ENCODE measurements at places on chromosomes 3 and 15.

DNA sequence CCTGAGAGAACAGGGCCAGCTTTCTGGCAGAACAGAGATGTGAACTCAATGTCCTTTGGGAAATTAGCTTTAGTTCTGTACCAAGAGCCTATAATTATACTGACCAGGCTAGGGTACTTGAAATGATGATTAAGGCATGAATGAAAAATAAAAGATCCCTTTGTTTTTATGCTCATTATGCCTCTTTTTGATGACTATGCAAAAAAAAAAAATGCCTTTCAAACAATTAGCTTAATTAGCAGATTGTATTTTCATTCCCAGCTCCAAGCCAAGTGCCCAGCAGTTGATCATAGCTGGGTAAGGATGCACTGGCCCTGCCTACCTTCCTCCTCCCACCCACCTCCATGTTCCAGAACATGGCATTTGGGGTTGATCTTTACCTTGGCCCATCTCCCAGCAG, 56.8 kb downstream of the LYZL4 start:
- DNase-seq = no peak

DNA sequence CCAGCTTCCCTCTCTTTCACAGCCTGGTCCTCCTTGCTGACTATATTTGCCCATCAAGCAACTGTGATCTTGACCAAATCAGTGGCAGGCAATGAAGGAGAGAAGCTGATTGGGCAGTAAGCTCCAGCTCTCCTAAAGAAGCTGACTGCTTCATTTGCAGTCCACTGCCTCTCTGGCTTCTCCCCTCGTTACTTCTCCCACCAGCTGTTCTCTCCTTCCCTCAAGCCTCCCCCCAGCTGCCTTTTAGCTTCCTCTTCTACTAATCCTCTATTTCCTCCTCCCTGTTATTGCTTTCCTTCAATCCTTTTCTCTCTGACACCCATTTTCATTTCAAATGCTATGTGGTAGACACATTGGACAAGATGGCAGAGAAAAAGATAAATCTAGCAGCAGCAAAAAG, 474.7 kb upstream of the UBE2E2 start:
- no peak for DNase-seq

DNA sequence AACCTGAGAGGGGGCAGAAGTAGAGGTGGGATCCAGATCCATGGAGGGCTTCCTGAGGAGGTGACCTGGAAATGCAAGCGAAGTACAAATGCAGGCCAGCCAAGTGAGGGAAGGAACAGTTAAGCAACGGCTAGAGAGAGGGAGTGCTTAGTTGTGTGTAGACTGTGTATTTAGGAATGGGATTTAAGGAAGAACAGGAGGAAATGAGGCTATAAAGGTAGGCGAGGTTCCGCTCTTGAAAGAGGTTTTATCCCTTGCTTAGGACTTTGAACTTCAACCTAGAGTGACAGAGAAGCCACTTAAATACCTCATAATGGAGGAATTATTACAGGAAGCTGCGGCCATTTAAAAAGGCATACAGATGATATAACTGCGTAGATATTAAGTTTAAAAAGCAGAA, 295.1 kb downstream of the THSD4 start:
- DNase-seq = no peak

GRCh38 chr3:140399871-140400270, 278.0 kb upstream of the TRIM42 start:
- DNase-seq = peak; percentile 53

GRCh38 chr3:183022936-183023516, 42.7 kb upstream of the DCUN1D1 start:
- no peak for DNase-seq

GRCh38 chr3:52433996-52434479, 10.9 kb downstream of the SEMA3G start:
- peak; percentile 27 for DNase-seq

DNA sequence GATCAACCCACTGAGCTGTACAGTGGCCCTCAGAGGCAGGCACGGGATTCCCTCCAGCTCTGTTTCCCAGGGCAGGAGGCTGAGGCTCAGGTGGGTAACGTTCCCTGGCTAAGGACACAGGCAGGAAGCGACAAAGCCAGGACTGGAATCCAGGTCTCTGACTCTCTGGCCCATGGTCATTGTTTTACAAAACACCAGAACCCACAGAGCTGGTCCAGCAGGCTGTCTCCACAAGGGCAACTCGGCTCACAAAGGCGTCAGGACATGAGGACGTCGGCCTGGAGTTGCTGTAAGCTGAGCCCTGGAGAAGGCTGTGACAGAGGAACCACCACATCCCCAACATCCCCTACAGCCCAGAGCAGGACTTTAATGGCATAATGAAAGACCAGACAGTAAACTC, 30.7 kb downstream of the NUP210 start:
- no peak for DNase-seq

DNA sequence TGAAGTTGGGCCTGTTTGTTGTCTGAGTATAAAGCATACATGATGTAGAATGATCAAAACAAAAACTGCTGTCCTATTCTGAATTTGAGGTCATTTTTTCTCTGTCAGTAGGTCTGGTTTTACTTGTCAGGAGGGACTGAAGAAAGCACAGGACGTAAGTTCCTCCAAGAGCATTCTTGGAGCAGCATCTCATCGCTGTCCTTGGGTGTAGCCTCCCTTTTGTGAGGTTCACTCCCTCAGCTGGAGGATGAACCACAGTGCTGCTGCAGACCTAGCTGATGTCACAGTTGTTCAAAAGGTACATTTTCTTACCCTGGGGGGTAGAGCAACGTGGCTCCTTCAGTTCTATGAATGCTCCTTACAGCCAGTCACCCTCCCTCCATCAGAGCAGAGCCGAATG, 490.0 kb upstream of the TBL1XR1 start:
- DNase-seq = no peak

DNA sequence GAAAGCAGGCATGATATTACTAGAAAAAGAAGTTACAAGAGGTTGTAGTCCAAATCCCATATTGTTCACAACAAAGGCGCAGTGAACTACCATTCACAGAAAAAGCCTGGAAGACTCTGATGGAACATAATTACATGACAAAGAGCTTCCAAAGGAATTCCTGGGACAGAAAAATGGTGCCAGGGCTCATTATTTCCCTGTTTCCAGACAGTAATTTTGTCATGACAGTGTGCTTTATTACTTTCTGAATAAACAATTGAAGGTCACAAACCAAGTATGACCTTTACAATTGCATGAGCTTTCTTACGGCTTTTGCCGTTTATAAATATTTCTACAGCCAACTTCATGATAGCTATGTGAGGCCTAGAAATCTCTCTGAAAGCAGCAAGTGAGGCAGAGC, 61.0 kb downstream of the CYFIP1 start:
- no peak for DNase-seq

DNA sequence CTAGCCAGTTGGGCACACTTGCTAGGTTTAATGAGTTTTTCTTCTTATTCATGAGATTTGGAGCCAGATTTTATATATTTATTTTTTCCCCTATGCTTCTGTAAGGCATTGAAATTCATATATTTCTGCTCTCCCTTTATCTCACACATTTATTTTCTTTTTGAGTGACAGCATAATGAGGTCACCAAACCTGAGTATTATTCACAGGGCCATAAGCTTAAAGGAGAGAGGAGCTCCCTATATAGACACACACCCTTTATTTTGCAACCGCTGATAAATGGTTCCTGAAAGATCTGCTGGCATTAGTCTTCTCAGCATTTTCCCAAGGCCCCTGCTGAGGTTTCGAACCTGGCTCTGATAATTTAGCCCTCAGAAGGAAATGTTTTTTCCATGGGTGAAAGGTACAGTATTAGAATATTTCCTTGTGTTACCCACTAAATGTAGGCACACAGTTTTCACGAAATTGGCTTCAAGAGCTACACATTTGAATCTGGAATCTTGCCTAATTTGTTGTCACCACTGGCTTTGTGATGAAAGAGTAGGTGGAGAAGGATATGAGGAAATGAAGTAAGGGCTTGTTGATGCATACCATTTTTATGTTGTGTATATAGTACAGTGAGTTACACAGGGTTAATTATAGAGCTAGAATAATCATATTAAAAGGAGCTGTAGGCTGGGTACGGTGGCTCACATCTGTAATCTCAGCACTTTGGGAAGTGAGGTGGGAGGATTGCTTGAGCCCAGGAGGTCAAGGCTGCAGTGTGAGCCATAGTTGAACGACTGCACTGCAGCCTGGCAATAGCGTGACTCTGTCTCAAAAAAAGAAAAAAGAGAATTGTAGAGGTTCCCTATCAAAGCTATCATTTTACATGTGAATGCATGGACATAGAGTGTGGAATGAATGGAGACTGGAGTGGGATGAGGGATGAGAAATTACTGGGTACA, 6.5 kb downstream of the KLHL18 start:
- no peak for DNase-seq

GRCh38 chr15:69685512-69686452, 233.2 kb downstream of the RPLP1 start:
- DNase-seq = peak; percentile 3

- DNase-seq = no peak
These were observed 217.3 kb downstream of the SHQ1 start for GRCh38 chr3:72630969-72631344.

DNA sequence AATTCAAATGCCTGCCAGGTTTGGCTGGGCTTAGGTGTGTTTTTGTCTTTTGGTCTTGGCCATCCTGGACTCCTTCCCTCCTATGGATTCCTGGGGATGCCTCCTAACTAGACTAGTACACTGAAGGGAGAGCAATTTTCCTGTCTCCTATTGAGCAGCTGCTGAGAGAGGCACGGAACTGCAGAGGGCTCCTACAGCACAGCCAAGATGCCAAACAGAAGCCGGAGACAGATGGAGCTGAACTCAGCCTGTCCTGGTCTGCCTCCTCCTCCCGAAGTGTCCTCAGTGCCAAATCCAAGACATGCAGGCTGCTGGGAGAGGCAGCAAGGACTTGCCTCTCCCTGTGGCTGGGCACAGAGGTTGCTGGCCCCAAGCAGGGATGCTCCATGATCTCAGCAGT, 256.6 kb upstream of the PROK2 start:
- DNase-seq = no peak

GRCh38 chr3:170037463-170038433, at the start of gene GPR160:
TSS of gene GPR160 (plus strand) at chr3:170037995. CDS start at chr3:170083973, 45,978 bp downstream.
- peak; percentile 27 for DNase-seq

- peak; percentile 20 for DNase-seq
These were observed 205.6 kb downstream of the NECTIN3 start for GRCh38 chr3:111277226-111277625.

GRCh38 chr3:117567906-117568305, 858.3 kb downstream of the TUSC7 start:
- no peak for DNase-seq

- DNase-seq = no peak
These were observed 26.6 kb downstream of the MASP1 start for GRCh38 chr3:187264911-187265310.

DNA sequence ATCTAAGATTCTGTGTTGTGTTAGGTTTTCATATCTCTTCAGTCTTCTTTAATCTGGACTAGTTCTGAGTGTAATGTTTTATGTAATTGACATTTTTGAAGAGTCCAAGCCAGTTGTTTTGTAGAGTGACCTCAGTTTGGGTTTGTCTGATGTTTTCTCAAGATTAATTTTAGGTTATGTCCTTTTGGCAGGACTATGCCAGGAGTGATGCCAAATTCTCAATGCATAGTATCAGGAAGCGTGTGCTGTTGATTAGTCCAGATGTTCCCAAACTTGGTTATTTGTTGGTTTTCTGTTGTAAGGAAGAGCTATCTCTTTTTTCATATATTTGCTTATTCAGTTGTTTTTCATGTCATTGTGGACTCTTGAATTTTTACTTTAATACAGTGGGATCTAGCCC, 32.6 kb downstream of the NMD3 start:
- DNase-seq = no peak

DNA sequence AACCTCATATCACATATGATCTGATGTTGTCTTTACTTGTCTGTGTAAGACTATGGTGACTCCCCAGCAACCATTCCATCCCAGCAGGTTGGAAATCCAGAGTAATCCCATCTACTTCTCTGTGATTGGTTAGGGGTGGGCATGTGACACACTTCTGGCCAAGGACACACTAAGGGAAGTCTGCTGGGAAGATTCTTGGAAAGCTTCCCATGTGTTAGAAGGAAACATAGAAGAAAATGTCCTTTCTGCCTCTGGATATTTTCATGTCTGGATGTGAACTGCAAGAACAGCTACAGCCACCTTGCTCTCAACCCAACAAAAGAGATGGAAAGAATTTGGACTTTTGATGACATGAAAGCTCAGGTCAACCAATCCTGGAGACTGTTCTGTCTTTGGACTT, 2.6 kb upstream of the UBE2Q2 start:
- DNase-seq = no peak

GRCh38 chr15:89841306-89841705, 26.7 kb upstream of the ANPEP start:
- DNase-seq = no peak

DNA sequence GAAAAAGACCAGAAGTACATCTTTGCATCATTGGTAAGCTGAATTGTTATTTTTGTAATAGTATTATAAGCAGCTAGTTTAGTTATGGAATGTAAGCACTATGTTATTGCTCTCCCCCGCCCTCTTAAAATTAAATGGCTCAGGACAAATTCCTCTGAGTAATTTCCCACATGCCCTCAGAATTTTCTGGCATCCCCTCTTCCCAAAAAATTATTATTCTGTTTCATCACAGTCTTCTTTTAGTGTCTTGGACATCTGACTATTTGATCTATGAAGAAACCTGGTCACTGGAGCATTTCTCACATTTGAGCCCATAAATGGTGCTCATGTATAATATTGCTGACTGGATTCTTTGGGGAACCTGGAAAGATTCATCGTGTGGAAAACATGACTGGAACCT, 68.3 kb downstream of the KLHL25 start:
- no peak for DNase-seq

GRCh38 chr15:75065851-75066509, 42.6 kb downstream of the PPCDC start:
- no peak for DNase-seq

- no peak for DNase-seq
These were observed 43.0 kb downstream of the TP53BP1 start for GRCh38 chr15:43449981-43450380.

GRCh38 chr3:182989566-182989965, 9.2 kb upstream of the DCUN1D1 start:
- DNase-seq = no peak

- DNase-seq = no peak
These were observed 41.4 kb downstream of the CHSY1 start for GRCh38 chr15:101210466-101210865.

GRCh38 chr3:77304700-77305021, 264.8 kb downstream of the ROBO2 start:
- DNase-seq = no peak

DNA sequence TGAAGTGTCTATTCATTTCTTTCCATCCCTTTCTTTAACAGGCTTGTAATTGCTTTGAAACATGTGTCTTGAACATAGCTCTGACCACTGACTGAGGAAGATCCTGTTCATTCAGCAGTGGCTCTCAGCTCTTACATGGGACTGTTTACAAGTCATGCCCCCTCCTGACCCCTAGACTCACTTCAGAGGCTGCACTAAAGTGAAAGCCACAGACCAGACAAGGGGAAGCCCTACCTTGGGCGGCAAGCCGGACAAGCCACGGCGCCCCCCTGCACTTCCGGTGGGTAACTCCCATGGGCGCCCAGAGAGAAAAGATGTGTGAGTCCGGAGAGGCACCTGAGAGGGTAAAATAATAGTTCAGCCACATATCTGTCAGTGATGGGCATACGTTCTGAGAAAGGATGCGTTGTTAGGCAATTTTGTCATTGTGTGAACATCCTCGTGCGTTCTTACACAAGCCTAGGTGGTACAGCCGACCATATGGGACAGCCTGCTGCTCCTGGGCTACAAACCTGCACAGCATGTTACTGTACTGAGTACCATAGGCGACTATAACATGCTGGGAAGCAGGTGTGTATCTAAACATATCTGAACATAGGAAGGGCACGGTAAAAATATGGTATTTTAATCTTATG, 116.2 kb downstream of the CHSY1 start:
- no peak for DNase-seq

GRCh38 chr3:42214064-42214463, 51.9 kb downstream of the CCK start:
- DNase-seq = no peak

Measured in mammary epithelial cell (primary cell).